ENCODE measurements at places on chromosomes 1 and 21.

DNA sequence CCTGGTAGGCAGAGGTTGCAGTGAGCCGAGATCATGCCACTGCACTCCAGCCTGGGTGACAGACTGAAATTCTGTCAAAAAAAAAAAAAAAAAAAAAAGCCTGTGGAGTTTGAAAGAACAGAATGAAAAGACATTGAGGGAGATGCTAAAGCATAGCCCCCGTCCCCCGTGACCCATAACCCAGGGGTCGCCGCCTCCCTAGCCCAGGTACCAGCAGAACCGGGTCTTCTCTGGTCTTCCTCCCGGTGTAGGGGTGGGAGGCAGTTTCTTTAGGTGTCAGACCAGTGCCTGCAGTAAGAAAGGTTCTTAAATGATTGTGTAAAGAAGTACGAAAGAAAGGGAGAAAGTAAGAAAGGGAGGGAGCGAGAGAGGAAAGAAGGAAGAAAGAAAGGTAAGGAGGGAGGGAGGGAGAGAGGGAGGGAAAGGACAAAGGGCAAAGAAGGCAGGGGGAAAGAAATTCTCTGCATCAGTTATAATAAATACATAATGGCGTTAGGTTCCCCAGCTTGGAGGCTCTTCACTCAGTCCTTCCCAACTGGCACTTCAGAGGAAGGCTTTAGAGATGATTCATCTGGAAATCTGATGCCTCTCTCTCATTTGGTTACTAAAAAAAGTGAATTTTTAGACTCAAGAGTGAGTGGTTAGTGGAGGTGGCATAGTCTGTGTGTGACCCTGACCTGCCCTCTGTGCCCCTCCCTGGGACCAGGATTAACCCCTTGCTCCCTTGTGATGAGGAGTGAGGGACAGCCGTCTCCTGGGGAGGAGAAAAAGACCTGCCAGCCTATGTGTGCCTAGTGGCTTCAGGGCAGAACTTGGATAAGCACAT lies 1.1 kb downstream of the IL24 start:
- no peak for DNase-seq

DNA sequence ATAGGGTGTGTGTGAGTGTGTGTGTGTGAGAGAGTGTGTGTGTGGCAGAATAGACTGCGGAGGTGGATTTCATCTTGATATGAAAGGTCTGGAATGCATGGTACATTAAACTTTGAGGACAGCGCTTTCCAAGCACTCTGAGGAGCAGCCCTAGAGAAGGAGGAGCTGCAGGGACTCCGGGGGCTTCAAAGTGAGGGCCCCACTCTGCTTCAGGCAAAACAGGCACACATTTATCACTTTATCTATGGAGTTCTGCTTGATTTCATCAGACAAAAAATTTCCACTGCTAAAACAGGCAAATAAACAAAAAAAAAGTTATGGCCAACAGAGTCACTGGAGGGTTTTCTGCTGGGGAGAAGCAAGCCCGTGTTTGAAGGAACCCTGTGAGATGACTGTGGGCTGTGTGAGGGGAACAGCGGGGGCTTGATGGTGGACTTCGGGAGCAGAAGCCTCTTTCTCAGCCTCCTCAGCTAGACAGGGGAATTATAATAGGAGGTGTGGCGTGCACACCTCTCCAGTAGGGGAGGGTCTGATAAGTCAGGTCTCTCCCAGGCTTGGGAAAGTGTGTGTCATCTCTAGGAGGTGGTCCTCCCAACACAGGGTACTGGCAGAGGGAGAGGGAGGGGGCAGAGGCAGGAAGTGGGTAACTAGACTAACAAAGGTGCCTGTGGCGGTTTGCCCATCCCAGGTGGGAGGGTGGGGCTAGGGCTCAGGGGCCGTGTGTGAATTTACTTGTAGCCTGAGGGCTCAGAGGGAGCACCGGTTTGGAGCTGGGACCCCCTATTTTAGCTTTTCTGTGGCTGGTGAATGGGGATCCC lies 18.3 kb upstream of the HDAC1 start:
- peak; percentile 90 for DNase-seq

GRCh38 chr1:40047769-40048168 lies 7.2 kb downstream of the CAP1 start:
- DNase-seq = no peak

GRCh38 chr1:162682013-162682419 lies 49.8 kb downstream of the DDR2 start:
- DNase-seq = no peak

GRCh38 chr1:19936061-19936750 lies 12.8 kb upstream of the PLA2G2E start:
- no peak for DNase-seq

- no peak for DNase-seq
These were observed 697.6 kb upstream of the CXADR start for GRCh38 chr21:16815243-16815642.

DNA sequence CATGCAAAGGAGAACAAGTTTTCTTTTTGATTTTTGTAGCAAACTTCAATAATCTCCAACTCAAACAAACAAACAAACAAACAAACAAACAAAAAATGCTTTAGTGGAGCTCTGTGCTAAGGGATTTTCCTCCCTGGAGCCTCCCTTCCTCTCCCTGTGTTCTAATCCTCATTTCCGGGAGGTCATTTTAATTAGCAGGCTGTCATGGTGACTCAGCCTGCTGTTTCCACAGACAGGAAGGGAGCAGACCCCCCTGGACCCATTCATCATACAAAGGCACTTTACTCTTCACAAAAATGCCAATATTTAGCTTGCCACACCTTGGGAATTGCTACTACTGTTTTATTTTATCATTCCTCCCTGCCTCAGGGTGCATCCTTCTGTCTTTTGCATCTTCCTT lies 61.0 kb upstream of the SPATA6 start:
- DNase-seq = no peak

DNA sequence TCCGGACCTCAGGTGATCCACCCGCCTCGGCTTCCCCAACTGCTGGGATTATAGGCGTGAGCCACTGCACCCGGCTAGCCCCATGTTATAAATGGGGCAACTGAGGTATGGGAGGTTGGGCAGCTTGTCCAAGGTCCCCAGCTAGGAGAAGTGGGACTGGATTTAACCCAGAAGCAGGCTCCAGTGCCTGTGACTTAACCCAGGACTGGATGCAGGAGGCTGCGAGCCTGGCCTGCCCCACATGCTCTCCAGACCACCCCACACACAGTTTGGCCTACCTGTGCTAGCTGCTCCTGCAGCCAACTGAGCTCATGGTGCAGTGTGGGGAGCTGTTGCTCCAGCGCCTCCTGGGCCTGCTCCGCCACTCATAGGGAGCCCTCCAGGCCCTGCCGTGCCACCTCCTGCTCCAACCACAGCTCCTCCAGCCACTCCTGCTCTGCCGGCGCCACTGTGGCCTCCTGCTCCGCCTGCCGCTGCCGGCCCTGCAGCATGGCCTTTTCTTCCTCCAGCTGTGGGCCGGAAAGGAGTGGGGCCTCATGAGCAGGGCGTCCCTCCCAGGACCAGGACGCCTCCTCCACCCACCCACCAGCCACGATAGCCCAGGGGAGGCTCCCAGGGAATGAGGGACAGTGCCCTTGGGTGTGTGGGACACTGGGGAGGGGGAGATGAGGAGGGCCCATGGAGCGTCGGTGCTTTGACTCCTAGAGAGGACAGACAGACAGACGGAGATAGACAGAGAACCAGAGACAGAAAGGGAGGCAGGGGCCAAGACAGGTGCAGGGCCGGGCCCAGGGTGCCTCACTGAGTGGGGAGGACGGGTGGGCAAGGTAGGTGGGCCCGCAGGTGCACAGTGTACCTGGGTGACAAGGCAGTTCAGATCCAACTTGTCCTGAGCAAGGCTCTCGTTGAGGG lies 12.4 kb upstream of the NBPF1 start:
- DNase-seq = no peak

DNA sequence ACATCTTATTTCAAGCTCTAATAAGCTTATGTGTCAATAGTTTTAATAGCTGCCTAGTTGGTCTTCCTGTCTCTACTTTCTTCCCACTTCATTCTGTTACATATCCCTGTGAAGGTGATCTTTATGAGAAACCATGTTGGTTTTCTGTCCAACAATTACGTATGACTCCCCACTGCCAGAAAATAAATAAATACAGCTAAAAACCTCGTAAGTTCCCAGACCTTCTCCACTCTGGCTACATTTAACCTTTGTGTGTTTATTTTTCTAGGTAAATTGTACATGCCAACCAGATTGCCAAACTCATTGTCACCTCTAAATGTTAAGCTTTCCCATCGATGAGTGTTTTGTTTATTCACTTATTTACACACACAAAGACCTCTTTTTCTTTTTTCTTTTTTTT lies 147.2 kb downstream of the CRB1 start:
- DNase-seq = no peak

DNA sequence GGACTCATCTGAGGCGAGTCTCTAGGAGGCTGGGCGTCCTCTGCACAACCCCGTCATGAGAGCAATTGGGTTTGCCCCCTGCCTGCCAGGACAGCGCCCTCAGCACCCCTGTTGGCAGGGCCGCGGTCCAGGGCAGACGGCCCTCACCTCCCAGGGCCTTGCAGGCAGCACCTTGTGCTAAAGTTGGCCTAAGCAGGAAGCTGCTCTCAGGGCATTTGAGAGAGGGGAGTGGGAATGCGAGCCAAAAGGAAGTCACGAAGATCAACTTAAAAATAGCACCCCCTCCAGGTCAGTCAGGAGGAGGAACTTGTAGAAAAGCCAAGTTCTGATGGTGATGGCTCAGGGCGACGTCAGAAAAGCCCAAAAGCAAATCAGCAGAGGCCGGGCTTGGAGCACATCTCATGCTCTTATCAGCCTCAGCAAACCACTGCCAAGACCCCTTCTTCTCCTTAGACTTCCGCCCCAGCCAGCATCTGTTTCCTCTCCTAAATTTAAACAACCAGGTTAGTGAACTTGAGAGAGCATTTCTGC lies 12.6 kb upstream of the ADORA3 start:
- DNase-seq = no peak

- DNase-seq = no peak
These were observed 204.8 kb upstream of the FGGY start for GRCh38 chr1:59092126-59092525.

DNA sequence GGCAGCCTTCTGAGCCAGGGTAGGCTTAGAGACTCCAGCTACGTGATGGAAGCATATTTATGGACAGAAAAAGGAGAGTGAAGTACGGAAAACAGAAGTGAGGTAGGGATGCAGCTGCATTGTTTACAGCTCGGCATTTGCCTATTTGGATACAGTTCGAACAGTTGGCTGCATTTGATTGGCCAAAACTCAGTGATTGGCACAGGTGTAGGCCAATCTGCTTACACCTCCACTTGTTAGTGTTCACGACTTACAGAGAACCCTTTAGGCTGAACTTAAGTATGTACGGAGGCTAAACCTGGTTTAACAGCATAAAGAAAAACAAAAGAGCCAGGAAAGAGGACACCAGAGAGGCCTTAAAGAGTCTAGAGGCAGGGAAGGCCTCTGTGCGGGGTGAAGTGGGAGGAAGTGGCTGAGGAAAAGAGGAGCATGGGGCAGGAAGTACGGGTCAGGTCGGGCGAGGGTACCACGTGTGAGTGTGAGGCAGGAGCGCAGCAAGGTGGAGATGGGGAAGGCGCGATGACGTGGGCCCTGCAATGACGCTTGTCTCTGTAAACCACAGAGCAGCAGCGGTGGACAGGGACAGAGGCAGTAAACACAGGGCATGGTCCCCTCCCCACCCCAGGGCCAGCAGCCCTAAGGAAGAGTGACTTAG lies 32.0 kb downstream of the RSPH1 start:
- peak; percentile 57 for DNase-seq

DNA sequence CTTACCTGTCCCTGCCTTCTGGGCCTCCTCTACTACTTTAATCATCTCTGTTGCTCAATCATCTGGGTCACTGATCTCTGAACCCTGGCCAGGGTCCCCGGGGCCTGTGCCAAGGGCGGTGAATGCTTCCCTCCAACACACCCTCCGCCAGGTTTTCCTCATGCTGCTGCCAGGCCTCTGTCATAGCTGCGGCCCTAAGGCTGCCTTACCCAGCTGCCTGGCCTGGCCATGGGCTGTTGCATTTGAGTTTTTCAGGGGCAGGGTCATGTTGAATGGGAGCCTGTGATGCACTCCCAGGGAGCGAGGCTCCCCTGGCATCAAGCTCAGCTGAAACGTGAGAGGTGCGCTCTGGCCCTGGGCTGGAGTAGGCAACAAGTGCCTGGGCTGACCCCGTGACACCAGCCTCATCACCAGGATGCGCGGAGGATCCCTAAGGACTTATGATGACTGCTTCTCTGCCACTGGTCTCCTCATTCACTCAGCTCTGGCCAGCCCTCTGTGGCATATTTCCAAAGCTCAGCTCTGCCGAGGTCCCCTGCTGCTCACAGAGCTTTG lies 7.6 kb downstream of the EDN2 start:
- DNase-seq = no peak

GRCh38 chr1:47672622-47673021 lies 234.8 kb downstream of the FOXD2 start:
- no peak for DNase-seq

- no peak for DNase-seq
These were observed 6.4 kb upstream of the NBPF11 start for GRCh38 chr1:148158341-148159003.

- DNase-seq = no peak
These were observed 426.1 kb downstream of the PTPRC start for GRCh38 chr1:199064971-199065370.

- no peak for DNase-seq
These were observed 72.1 kb downstream of the LMO4 start for GRCh38 chr1:87400813-87401212.

DNA sequence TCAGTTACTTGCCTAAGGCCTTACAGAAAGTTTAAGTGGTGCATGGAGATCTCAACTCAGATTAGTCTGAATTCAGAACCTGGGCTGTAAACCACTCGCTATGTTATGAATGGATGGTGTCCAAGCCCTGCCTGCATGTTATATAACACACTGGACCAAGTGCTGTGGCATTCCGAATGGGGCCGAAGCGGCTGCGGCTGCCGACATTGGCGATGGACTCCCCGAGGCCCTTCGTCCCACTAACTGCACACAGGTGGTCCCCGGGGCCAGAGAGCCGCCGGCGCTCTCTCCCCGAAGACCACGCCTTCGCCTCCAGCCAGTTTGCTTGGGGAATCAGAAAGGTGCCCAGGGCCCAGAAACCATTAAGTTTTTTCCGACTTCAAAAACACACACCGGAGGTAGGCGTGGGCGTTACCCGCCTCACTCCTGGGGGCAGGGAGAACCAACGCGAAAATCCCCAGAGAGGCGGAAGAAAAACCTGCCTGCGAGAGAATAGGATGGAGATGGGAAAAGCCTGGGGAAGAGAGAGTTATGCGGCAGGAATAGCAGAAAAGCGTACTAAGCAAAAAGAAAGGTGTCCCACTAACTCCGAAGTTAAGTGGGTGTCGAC lies 579 bp upstream of the TENT5C start:
- DNase-seq = no peak

- DNase-seq = no peak
These were observed 5.7 kb upstream of the MOB3C start for GRCh38 chr1:46622344-46622743.

- DNase-seq = no peak
These were observed 81.9 kb upstream of the HAO2 start for GRCh38 chr1:119286587-119287181.

DNA sequence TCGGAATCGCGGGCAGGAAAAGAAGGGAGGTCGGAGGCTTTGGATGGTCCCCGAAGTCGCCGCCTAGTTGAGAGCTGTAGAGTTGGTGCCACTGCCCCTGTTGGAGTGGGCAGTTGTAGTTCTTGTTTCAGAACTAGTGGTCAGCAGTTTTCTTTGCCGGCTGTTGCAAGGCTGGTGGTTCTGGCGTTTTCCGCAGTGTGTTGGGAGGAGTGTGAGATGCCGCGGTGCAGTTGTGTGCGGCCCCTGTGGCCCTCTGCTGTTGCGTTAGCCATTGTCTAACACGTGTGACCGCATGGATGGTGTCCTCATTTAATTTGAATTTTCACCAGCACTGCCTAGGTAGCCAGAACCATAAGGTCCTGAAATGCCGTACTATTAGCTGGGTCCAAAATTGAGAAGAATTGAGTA lies 1.4 kb downstream of the ARF1 start:
- no peak for DNase-seq

All from stimulated activated CD4-positive, alpha-beta T cell treated with anti-CD3 and anti-CD28 coated beads, Interleukin-2, amount 100 ng/mL, for 4 hours (primary cell).